ENCODE measurements at places on chromosomes 5 and 9.

GRCh38 chr5:175800656-175801081 is 70.7 kb upstream of the CPLX2 start:
- DNase-seq, result no peak

DNA sequence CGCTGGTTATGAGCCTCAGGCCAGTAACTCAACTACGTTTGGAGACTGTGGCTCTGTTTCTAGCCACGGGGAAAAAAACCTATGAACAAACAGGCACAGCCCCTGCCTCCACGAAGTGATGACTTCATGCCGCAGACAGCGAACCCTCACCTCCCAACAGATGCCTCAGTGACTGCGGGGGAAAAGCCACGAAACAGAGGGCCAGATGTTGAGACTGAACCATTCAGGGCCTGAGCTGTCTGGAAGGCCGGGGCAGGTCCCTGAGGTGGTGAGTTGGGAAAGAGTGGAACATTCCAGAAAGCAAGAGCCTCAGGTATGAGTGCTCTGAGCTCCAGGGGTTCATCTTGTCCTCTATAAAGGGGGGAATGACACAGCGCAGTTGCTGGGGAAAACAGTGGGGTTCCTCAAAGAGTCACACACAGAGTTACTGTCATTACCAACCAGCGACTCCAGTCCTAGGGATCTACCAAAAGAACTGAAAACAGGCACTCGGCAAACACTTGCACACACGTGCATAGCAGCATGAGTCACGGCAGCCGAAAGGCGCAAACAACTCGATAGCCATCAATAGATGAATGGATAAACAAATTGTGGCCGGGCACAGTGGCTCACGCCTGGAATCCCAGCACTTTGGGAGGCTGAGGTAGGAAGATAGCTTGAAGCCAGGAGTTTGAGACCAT is 15.3 kb downstream of the PLPP7 start:
- no peak for DNase-seq

GRCh38 chr5:153879596-153879995 is 159.1 kb downstream of the FAM114A2 start:
- DNase-seq, result no peak

GRCh38 chr5:65651144-65651543 is 26.3 kb downstream of the SHLD3 start:
- no peak for DNase-seq

DNA sequence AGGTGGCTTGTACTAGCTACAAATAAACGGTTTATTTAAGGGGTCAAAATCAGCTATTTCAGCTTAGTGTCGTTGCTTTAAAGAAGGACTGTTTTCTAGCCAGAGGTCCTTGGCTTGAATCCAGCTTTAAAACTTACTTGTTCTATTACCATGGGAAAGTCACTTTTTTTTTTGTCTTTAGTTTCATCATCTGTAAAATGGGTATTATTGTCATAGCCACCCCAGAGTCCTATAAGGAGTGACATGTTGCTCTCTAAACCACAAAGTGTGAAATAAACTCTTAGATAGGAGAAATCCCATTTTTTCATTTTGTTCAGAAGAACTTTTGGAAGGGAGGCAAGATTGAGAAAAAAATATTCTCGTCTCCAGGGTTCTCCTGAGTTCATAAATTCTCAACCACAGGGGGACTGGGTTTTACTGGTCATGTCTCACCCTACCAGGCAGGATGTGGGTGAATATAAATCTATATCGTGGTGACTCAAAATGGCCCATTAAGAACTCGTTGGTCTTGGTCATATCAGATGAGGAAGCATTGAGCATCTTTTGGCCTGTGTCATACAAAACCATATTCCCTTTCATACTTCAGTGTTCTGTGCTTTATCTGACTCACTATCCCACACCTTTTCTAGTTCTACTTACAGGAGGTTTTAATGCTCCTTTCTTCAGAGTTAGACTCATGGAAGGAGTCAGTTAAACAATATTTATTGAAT is 202.7 kb upstream of the NR3C1 start:
- no peak for DNase-seq

DNA sequence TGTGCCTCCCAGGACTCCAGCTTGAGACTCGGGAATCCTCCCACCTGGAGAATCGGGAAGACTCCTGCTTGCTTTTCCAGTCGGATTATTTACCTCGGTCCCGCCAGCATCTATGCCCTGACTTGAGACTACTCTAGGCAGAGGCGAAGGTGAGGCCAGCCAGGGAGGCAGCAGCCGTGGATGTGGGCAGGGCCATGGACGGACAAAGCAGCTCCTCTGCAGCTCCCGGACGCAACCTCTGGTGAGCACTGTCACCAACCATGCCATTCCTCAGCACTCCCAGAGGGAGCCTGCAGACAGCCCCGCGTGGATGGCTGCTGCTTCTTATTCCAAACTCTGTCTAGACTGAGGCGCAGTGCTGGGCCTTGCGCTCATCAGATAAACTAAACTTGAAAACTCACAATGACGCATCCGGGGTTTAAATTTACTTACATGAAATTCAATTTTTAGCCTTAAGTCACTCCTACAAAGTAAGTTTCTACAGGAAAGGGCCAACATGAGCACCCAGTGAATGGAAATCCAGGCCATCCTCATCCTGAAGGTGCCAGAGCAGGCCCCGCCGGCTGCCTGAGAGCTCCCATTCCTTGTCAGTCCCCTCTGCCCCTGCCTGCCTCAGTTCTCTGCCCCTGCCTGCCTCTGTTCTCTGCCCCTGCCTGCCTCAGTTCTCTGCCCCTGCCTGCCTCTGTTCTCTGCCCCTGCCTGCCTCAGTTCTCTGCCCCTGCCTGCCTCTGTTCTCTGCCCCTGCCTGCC is 17.8 kb downstream of the MED10 start:
- no peak for DNase-seq

DNA sequence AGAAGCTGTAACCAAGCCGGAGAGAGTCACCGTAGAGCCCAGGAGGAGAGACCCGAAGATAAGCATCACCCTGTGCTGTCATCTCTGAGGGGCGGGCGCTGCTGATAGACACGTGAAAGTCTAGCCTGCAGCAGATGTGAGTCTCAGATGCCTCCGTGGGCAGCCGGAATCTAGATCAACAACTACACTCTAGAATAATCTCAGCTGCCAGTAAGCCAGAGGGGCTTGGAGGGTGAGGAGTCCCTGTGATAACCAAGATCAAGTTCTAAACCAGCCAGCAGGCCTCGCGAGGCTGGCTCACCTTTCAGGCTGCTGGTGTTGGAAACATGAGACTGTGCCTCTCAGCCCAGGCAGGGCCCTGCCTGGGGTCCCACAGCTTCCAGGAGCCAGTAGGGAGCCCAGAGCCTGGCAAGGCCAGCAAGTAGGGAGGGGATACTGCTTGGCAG is 54.1 kb downstream of the DAPK1 start:
- DNase-seq, result no peak

- DNase-seq, result no peak
Measured at GRCh38 chr9:8668751-8669150, 869.2 kb upstream of the DMAC1 start.

GRCh38 chr9:96201140-96201539 is 100.8 kb downstream of the HSD17B3 start:
- DNase-seq, result no peak

GRCh38 chr5:169165052-169165451 is 135.9 kb downstream of the SLIT3 start:
- DNase-seq, result no peak

- no peak for DNase-seq
Measured at GRCh38 chr9:74336161-74336560, 161.0 kb upstream of the RORB start.

DNA sequence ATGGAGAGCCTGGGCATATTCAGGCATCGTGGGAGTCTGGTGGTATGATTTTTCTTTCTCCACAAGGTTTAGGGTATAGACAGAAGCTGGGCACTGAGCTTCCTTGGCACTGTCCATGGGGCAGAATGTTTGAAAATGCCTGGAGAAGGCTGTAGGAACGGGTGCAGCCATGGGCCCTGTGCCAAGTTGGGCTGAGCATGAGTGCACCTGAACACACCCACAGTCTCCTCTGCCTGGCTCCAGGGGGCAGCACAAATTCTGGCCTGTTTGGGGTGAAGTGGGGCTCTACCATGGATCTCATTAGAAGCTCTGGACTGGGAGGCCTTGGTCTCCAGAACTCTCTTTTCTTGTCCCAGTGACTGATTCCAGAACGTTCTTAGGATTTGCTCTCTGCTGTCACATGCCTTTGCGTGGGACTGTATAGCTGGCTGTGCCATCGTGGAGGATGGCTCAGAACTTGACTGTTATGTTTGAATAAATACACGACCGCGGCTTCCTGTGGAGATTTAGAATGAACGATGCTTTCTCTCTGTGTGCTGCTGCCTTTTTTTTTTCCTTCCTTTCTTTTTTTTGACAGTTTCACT is 229.8 kb downstream of the FANCC start:
- DNase-seq, result no peak

GRCh38 chr9:107624234-107624948 is 134.8 kb upstream of the KLF4 start:
- no peak for DNase-seq

DNA sequence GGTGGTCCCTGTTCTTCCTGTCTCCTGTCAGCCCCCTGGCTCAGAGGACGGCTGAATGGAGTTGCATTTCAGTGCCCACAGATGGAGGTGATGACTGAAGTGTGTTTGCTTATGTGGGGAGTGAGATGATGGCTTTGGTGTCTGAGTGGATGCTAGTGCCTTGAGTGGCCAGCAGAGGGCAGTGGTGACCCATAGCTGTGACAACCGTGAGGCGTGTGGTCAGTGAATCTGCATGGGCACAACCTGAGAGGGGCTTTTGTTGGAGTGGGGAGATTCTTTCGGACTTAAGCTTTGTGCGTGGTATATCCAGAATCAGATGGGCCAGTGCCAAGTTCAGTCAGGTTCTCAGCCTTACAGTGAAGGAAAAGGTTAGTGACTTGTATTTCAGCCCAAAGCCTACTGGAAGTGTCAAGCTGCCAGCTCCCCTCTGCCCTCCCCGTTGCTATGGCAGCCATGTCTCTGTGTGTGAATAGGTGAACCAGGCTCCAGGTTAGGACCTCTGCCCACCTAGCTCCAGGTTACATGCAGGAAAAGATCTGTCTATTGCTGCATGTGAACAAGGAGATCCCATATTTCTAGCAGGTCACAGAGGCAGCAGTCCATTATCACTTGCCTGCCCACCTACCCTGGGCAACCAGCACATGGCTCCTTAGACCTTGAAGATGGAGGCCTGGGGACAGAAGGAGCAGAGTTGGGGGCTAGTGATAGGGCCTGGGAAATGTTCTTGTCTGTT is 14.7 kb upstream of the CXXC5 start:
- no peak for DNase-seq

DNA sequence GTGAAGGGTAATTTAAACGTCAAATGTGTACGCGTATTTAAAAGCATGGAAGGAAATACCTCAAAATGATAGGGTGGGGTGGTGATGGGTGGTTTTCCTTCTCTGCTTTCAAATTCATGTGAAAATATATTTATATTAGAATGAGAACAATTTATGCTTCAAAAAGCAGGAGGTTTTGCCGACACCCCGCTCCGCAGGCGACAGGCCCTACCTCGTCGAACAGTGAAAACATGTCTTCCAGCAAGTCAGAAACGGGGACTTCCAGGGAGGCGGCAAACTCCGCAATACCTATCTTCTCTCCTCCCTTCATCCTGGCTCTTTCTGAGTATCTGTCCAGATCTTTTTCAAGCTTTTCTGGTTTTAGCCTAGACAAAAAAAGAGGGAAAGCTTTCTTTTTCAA is 28.5 kb upstream of the SLC6A3 start:
- DNase-seq, result no peak

DNA sequence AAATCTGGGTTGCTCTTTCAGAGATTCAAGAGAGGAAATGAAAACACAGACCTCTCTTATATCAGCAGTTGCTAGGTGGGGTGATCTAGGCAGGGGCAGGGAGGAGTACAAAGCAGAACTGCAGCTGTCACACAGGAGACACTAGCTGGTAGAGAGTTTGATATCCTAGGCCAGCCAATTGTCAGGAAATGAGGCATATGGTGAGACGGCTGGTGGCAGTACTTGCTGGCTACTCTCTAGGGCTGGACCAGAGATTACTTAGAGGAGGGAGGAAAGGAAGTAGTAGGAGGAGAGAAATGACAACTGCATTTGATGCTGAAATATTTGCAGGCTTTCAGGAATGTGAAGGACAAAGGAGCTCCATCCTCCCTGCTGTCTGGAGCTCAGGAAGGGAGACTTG is 113.8 kb downstream of the TRIM32 start:
- no peak for DNase-seq

DNA sequence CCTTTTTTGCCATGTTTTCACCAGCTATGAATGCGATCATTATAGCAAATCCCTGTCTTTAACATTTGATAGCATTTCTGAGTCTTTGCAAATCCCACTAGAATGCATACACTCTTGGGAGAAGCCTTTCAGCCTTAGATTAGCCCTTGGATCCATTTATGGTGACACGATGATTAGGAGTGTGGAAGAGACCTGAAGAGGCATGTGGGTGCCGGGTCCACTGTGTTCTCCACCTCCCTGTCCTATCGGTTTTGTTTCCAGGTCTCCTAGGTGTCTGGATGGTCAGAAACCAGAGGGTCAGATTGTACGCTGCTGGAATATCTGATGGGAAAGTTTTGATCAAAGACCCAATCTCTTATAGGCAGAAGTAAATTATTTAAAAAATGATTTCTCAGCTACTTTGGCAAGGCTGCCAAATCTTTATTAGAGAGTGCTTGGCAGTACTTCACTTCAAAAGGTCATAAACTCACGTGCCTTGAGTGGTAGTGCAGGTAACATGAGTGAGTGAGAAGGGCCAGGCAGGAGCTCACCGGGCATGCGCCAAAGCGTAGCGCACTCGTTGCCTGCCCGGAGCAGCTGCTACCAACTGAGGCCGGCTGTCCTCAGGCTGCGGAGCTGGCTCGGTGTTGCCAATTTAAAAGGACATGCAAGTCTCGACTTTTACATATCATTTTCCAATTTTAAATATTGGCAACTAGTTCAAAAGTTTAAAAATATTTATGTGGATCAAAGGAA is 51.3 kb downstream of the PCSK5 start:
- DNase-seq, result no peak

GRCh38 chr9:92767066-92768054 is 2.7 kb upstream of the BICD2 start:
- no peak for DNase-seq

DNA sequence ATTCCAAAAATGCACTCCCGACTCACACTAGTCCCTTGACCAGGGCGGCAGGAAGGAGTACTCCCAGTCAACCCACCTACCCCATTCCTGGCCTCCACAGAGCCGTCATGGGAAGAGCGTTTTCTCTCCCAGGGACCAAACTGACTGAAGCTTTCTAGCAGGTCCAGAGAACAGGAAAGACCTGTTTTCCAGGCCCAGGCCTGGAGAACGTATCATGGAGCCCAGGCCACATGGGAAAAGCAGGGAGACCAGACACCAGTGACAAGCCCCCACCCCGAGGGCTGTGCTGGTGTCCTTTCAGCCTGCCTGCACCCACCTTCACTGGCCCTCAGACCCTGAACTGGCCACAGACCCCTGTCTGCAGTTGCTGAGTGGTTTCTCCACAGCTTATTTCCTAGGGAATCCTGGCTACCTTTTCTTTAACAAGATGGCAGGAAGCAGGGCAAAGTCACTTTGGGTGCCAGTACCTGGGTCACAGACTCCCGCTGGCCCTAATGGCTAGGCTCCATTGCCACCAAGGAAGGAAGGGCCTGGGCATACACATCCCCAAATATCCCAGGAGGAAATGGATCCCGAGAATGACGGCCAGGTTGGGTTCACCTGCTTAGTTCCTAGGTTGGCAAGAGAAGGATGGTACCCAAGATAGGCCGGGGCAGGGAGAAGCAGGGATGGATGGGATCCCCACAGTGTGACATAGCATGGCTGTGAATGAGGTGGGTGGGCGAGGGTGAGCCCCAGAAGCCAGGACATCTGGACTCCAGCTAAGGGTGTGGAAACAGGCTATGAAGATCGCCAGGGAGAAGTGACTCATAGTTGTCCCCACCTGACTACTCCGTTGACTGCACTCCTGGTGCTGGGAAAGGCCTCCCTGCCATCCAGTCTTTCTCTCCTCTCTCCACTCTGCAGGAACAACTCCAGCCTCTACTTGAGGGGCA is 12.2 kb downstream of the CCNI2 start:
- no peak for DNase-seq

Measured in T-helper 22 cell (primary cell).